ENCODE measurements at places on chromosomes 4 and X.

DNA sequence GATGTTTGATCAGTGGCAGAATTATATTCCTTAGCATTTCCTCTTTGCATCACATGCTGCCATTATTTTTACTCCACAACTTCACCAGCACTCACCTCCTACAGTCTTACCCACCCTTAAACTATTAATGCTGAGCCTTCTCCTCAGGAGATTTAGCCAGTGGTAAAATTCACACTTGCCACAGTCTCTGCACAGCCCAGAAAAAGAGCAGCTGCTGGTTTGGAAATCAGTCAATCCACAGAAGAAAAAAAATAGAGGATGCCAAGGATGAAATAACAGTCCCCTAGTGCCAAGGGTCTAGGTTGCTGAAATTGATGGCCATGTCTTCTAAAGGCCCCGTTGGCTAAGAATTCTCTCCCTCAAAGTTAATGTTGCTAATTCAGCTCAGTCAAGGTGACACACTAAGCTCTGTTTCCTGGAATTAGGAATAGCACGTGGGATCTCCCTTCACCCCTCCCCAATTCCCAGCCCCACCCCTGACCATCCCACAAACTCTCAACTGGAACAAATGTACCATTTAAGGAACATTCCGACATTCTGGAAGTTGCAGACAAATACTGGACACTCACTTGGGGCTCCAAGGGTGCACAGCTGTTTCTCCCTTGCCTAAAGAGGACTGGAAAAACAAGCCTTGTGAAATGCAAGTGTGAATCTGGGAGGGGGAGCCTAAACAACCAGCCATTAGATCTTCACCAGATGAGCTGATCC is 5.7 kb downstream of the ATP1B4 start:
- DNase-seq, result no peak

DNA sequence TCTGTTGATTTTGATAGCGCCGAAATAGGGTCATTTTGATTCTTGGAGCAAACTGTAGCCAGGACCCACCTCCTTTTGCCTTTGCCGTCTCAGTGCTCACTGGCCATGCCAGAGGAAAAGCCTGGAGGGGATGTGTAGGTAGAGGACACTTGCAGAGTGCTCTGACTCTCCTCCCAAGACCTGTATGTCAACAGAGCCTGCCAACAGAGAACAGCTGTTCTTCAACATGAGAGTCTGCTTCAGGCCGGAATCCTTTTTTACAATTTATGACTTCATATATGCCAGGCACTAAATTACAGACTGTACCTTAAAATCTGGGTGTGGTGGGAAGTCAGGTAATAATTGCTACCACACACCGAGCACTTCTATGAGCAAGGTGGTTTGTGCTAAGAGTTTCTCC is 94.2 kb downstream of the KDR start:
- DNase-seq, result no peak

- DNase-seq, result no peak
These were observed 143.9 kb downstream of the PTCHD1 start for GRCh38 chrX:23478561-23478960.

DNA sequence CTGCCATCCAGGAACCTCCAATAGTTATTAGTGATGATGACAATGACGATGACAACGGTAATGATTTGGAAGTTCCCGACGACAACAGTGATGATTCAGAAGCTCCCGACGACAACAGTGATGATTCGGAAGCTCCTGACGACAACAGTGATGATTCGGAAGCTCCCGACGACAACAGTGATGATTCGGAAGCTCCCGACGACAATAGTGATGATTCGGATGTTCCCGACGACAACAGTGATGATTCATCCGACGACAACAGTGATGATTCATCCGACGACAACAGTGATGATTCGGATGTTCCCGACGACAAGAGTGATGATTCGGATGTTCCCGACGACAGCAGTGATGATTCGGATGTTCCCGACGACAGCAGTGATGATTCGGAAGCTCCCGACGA is 14.7 kb downstream of the CXCR3 start:
- DNase-seq, result no peak

- DNase-seq, result peak; percentile 6
These were observed 71.8 kb downstream of the SUPT20HL2 start for GRCh38 chrX:24241822-24242648.

DNA sequence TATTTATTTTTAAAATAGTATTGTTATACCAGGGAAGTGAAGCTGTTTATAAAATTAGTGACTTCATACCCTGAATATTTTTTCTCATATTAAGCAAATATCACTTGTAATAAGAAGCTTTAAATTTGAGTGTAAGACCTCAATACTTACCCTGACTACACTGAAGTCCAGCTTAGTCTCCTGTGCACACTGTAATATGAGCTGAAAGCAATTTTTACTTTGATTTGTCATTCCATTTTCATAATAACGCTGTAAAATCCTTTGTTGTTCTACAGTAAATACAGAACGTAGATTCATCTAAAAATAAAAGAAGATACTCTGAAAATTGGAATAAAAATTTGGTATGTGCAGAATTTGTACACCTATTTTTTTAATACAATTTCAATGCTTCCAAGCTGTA is 27.2 kb downstream of the HDX start:
- no peak for DNase-seq

GRCh38 chr4:179130122-179130714 is 1688.0 kb upstream of the AGA start:
- DNase-seq, result no peak

DNA sequence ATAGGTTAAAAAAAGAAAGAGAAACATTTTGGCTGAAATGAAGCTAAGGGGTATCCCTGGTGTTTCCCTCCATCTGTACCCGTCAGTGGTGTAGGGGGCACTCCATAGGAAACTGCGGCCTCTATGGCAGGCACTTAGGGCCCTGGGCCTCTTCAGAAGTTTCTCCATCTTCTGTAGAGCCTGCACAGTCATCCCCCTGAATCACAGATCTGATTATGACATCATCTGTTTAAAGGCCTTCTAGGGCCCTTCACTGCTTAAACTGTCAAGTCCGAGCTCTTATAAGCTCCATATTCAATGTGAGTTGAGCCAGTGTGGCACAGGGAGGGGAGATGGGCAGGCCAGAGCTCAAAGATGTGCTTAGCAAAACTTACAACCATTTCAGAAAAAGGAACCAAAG is 241.3 kb downstream of the NR3C2 start:
- no peak for DNase-seq

- no peak for DNase-seq
These were observed 82.1 kb upstream of the BANK1 start for GRCh38 chr4:101708293-101709039.

- peak; percentile 43 for DNase-seq
These were observed 433 bp upstream of the COQ2 start for GRCh38 chr4:83285055-83285407.

- no peak for DNase-seq
These were observed 241.1 kb downstream of the AFAP1 start for GRCh38 chr4:7698584-7698983.

DNA sequence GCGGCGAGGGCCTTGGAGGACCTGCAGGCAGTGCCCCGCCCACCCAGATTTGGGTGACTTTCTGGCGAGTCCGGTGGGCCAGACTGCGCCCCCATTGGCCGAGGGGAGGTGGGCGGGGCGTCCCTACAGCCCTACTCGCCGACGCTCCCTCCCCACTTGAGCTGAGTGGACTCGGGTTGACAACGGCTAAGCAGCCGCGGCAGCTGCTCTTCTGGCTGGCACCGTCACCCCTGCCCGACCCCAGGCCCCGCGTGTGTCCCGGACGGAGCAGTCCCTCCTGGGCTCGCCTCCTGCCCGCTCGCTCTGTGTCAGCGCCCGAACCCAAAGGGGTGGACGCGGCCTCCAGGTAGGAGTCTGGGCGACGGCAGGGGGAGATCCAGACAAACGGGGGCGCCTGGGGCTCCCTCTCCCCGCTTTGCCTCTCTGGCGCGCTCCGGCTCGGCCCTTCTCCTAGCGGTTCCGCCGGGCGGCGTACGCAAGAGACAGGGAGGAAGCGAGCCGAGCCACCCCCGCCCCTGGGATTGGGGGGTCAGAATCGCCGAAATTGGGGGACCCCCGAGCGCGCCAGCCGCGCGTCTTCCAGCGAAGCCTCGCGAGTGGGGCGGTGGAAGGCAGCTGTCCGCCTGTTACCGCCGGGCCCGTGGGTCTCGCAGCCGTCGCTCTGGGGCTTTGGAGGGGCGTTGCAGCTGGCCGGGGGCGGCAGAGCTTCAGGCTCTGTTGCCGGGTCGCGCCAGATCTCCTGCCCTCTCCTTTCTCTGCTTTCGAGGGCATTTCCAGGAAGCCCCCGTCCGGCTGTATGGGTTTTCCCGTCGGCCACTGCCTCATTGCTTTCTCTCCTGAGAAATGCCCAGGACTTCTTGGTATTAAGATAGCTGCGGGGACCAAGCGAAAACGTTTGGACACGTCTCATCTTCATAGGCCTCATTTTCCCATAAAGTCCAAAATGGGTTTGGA is 46.3 kb downstream of the STARD8 start:
- no peak for DNase-seq

GRCh38 chr4:106875340-106875739 is 160.8 kb downstream of the DKK2 start:
- DNase-seq, result no peak

DNA sequence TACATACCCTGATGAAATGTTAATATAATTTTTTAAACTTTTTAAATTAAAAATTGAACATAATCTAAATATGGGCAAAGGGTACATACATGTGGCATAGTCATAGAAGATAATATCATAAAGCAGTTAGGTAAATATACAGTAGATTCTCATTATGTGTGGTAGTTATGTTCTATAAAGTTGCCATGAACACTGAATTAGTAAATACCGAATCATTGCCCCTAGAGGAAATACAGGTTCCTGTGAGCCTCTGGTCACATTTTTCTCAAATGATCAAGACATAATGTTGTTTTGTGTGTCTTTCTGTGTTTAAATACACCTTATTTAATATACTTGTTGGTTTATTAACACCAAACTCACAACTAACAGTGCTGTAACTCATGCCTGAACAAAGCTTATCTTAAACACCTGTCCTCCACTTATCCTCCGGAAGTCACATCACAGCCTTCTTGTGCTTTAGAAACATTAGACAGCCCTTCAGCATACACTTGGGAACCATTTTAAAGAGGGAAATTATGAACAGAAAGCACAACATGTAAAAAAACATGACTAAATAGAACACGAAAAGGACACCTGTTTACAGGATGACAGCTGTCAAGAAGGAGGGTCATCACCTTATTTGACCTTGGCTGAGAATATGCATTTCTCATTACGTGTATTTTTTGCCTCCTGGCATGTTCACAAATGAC is 169.4 kb upstream of the NAP1L5 start:
- DNase-seq, result peak; percentile 91

DNA sequence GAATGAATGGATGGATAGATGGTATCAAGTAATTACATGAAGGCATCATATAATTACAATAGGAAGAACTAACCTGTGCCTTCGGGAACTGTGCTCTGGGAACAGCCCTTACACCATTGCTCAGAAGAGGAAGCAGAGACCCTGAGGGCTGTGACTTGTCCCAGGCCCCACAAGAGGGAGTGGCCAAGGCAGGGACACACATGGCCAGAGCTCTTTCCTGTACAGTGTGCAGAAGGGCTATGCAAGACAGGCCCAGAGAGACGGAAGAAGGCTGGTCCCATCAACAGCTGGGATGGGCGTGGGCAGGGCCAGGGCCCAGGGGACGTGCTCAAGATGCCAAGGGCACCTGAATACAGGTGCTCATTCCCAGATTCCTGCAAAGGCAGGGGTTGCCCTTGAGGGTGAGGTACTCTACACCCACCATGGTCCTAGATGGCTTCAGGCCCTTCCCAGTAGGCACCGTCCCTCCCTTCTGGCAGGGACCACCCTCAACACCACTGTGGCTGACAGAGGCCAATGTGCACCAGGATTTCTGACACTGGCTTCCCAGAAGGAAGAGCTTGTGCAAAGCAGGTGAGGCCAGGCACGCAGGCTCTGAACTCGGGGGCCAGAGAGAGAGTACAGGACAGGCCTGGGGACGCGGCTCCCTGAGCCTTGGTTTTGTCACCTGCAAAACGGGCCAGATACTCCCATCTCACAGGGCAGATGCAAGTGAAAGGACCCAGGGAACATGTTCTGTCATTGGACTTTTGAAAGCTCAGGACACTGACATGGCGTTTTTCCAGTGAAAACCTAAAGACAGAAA is 1.7 kb downstream of the EVC2 start:
- DNase-seq, result no peak

DNA sequence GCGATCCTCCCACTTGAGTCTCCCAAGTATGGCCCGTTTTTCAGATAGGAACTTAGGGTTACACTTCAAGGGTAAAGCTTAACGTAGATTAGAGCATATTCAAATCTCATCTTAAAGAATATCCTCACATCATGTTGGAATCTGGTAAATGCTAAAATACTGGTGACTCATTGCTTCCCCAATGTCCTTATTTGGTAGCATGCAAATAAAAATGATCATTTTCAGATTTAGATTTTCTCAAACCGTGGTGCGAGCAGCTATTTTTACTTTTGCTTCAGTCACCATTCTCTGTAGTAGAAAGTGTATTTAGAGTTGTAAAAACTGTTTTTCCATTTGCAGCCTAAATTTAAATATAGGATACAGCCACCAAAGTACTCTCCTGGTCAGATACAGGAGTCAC is 101.5 kb upstream of the MAML3 start:
- no peak for DNase-seq

DNA sequence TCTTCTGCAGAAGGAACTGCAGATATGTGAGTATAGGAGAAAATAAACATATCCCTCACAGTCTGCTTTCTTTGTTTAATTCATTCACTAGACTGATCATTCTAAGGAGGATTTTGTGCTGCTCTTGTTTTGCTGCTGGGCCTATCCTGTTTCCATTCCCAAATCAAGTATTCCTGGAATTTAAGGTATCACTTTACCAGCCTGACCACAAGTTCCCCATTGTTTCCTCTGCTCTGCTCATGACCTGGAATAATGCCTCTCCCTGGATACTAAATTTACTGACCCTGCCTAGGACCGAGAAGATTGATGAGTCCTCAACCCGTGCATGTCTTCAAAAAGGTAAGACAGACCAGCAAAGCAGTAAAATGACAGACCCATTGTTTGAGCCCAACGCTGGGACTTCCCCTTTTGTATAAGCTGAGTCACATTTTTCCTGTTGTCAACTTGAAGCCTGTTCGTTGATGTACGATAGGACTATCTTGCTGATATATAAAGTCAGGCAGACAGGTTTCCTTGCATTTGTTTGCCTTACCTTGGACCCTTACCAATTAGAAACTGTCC is 85.5 kb upstream of the TET2 start:
- peak; percentile 2 for DNase-seq

DNA sequence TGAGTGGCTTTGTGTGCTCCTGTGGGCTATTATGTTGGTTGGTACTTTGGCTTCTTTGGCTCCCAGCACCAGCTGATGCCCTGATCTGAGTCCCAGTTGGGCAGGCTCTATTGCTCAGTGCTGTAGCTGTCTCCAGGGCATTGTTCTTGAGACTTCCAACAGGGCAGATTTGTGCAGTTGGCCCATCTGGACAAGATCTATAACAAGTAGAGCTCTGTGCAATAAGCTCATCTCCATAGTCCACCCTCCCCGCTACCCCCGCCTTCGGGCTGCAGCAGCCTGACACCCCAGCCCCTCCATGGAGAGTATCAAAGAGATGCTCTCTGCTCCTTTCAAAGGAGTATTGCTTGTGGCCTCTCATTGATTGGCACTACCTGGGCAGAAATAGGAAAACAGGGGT is 5.8 kb upstream of the TMEM31 start:
- DNase-seq, result no peak

- DNase-seq, result no peak
These were observed 166.8 kb upstream of the HCCS start for GRCh38 chrX:10944136-10944885.

All from NCI-H510A treated with DMSO at 0.1 percent for 48 hours (cell line).